ENCODE measurements at places on chromosomes 12 and 14. TPM values are rescaled to one million over a fixed set of nuclear protein-coding genes. Genes with fewer than 3 reads are reported as not detected.

KRT73 gene
- total RNA-seq, result not detected

MGP gene
- not detected for total RNA-seq

CLEC7A gene
- total RNA-seq, result 27.7 TPM

CD163L1 gene
- total RNA-seq, result not detected

DDN gene
- under 0.01 TPM for total RNA-seq

PAH gene
- not detected for total RNA-seq

IL26 gene
- not detected for total RNA-seq

FBRSL1 gene
- 9.0 TPM for total RNA-seq

All from placental epithelial cell (primary cell).